Transverse colon (tissue), 4 donors: ENCODE measurements at places on chromosomes 4 and X. TPM values are rescaled to one million over a fixed set of nuclear protein-coding genes. Genes with fewer than 3 reads are reported as not detected.

DNA sequence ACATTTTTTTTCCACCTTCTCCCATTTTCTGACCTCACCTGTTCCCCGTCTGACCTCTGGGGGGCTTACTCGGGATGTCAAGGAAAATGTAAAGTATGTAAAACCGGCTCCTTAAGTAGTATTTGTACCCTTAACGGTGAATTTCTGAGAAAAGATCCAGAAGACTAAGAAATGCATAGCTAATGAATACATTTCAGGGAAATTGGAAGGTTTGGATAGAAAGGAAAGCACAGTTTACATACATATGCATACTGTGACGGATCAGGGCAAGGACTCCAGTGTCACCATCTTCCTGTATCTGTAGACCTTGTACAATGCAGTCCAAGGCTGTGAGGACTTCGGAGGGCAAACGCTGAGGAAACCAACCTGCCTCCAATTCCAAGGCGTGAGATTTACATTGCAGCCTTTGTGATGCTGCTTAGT is 2185.9 kb upstream of the TENM3 start:
- no peak overlapping the region for H3K4me3 ChIP-seq
- H3K27me3 ChIP-seq: peaks cover 57% of the 10 kb centered on the region
- H3K36me3 ChIP-seq: no peaks in the 10 kb centered on the region

DNA sequence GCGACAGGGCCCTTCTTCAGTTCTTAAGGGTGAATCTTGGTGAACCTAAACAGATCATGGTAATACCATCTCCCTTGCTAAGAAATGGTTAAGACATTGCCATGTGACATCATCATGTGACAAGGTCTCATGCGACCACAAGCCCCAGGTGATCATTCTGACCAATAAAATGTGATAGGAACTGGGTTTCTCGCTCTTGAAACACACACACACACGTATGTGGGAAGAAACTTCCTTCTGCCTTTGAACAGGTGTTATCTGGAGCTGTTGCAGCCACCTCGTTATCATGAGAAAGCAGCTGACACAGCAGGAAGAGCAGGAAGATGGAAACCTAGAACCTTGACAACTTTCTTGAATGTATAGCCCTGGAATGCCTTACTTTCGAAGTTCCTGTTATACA is 10.2 kb downstream of the SOD3 start:
- H3K36me3 ChIP-seq: no peaks in the 10 kb centered on the region
- H3K4me3 ChIP-seq: no peak overlapping the region
- no peak overlapping the region for H3K27ac ChIP-seq
- H3K27me3 ChIP-seq: peaks cover 3% of the 10 kb centered on the region
- no peak for DNase-seq

The PDGFRA gene
- 190 TPM for total RNA-seq

The FAM184B gene
- total RNA-seq: 0.75 TPM

- no peaks in the 10 kb centered on the region for H3K36me3 ChIP-seq
- H3K4me1 ChIP-seq: no peaks in the 10 kb centered on the region
- no peak for DNase-seq
- H3K27ac ChIP-seq: no peak overlapping the region
Observed at GRCh38 chr4:95636061-95636460, 87.3 kb upstream of the UNC5C start.
